ENCODE measurements at places on chromosomes 11 and 22.

DNA sequence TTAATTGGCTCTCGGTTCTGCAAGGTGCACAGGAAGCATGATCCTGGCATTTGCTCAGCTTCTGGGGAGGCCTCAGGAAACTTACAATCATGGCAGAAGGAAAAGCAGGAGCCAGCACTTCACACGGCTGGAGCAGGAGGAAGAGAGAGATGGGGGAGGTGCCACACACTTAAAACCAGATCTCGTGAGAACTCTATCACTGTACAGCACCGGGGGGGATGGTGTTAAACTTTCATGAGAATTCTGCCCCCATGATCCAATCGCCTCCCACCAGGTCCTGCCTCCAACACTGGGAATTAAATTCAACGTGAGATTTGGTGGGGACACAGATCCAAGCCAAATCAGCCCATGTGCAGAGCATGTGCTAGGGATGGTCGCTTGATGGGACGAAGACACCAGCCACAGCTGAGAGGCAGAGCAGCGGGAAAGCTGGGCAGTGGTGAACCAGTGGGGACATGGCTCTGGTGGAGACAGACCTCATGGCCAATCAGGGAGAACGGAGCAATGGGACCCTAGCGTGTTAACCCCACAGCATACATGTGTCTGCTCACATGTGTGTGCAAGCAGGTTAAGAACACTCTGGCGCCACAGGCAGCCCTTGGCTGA is 6.2 kb downstream of the TANGO2 start:
- no peak for DNase-seq

DNA sequence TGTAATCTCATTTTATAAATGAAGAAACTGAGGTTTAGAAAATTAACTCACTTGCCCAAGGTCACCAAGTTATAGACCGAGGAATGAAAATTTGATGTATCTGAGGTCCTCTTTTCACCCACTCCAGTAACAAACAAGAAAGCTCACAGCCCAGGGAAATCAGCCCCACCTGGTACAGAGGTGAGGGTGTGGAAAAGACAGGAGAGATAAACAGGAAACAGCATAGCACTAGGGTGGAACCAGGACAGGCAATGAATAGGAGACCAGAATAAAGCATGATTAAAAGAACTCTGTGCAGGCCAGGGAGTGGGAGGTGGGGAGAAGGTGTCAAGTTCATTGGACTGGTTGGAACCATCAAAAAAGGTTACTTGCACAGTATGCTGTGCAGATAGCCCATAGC is 46.2 kb upstream of the SMCO4 start:
- DNase-seq, result no peak

- DNase-seq, result no peak
Measured at GRCh38 chr11:36326524-36327419, 30.7 kb downstream of the PRR5L start.

GRCh38 chr11:7982582-7983119 is 4.5 kb upstream of the EIF3F start:
- DNase-seq, result no peak

GRCh38 chr22:43889201-43889859 is 2.5 kb downstream of the PNPLA5 start:
- DNase-seq, result no peak

Measured in GM04504 (cell line).